GM12891 (cell line): ENCODE measurements at places on chromosomes 12 and 14.

DNA sequence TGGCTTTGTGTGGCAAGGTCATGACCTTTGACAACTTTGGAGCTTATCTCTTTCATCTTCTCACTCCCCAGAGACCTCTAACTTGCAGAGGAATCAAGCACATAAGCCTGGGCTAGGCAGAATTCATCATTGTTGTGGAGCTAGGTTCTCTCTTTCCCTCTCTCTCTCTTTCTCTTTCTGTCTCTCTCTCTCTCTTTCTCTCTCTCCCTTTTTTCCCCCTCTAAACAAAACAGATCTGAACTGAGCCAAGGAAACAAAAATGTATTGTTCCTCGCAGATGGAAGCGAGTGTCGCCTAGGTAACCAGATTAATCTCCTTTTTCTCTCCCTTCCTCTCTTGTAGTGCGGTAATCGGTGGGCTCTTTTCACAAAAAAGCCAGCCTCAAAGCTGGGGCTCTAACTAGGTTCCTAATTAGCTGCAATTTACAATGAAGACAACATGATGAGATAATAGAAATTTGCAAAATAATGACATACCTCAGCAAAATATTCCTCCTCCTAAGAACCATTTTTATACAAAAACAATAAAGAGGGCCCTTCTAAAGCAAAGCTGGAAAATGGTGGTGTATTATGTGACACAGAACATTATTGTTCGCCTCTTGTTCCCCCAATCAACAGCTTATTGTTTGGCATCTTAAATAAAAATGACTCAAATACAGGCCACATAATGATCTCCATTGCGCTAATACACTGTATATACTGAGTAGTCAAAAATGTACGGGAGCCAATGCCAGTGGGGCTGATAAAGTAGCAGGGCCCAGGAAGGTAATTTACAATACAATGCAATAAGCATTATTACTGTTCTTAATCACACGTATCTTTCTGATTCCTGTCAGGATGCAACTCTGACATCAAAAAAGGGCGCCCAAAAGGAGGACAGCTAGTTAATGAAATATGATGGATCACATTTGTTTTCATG is 65.7 kb upstream of the SOX5 start:
- DNase-seq = no peak

GRCh38 chr14:85542623-85543022 is 12.7 kb downstream of the FLRT2 start:
- DNase-seq = no peak

GRCh38 chr14:74551001-74551400 is 57.4 kb downstream of the ISCA2 start:
- DNase-seq = no peak

DNA sequence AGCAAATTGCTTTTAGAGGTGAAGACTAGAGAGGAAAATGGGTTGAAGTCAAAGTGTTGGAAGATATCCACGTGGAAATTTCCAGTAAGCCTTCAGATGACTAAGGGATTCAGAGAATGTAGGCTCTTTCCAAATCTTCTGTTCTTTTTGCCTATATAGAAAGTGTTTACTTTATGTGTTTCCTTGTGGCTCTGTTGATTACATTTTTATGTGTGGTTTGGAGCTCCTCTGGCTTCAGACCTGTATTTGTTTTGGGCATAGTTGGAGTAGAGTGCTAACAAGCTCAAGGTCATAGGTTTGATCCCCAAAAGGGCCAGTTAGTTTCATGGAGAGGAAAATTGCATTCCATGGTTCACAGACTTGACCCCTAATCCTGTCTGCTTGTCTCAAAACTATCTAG is 91.9 kb downstream of the IGF1 start:
- DNase-seq = no peak

- no peak for DNase-seq
Measured at GRCh38 chr14:23604675-23605170, 26.1 kb upstream of the JPH4 start.

DNA sequence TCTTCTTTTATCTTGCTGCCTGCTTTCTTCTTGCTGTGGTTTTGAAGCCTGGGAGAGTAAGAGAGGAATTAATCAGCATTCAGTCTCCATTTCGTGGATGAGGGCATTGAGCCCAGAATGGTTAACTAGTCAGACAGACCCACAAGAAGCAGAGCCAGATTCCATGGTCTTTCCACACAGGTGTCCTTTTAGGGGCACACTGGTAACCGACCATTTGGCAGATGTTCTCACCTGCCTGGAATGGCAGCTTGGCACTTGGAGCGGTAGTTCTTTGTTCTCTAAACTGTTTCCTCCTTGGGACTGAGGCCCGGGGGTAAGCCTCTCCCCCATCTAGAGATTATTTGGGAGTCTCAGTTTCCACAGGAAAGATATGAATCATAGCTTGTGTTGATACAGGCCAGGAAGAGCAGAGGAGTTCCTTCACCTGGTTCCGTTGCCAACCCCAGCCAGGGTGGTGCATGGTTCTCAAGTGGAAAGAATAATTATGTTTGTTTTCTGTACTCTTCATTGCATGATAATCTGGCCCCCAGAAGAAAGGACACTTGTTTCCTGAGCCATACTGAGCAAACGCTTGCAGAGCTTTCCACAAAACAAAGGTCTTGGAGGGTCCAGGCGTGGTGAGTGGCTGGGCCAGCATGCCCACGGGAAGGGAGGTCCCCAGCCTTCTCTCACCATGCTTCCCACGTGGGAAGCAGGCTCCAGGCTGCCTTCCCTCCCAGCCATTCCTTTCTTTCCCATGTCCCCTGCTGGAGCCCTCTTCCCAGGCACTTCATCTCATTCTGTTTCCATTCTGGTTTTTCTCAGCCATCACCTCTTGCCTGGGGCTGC is 2.0 kb upstream of the KRT75 start:
- no peak for DNase-seq

DNA sequence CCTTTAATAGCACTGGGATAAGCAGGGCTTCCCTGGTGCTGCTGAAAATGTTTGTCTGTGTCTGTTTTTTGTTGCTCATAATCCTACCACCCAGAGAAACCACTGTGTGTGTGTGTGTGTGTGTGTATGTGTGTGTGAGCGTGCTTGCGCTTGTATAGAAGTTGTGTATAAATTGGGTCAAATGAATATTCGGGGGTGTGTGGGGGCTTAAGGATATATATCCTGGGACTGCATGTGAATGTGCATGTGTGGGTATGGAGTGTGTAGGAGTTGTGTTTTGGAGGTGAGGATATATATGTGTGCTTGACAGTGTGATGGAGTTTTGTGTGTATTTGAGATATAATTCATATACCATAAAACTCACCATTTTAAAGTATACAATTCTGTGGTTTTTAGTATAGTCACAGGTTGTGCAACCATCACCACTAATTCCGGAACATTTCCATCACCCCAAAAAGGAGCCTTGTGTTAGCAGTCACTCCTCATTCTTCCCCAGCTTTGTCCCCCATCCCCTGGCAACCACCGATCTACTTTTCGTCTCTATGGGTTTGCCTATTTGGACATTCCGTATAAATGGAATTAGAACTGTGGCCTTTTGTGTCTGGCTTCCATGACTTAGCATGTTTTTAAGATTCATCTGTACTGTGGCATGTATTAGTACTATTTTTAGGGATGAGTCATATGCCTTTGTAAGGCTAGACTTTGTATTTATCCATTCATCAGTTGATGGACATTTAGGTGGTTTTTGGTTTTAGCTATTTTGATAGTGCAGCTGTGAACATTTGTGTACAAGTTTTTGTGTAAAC is 25.6 kb downstream of the TCTN1 start:
- DNase-seq = no peak
